ENCODE measurements at places on chromosomes 5 and 9. TPM values are rescaled to one million over a fixed set of nuclear protein-coding genes. Genes with fewer than 3 reads are reported as not detected.

Gene C5orf58
- not detected for total RNA-seq

Gene ACOT12
- not detected for total RNA-seq

Gene BDP1
- 11.1 TPM for total RNA-seq

Gene PCDHGC5
- total RNA-seq, result 0.06 TPM

GRCh38 chr9:121227862-121228261, 26.2 kb upstream of the RAB14 start:
- no peak for DNase-seq

GRCh38 chr9:97109194-97109811, 70.4 kb upstream of the CTSV start:
- peak; percentile 9 for DNase-seq

GRCh38 chr5:52769061-52769460, 18.7 kb upstream of the ITGA1 start:
- no peak for DNase-seq

- DNase-seq, result no peak
Observed at GRCh38 chr5:143676802-143677201, 135.2 kb upstream of the HMHB1 start.

GRCh38 chr9:87677776-87678587, 47.9 kb upstream of the CTSL start:
- no peak for DNase-seq

DNA sequence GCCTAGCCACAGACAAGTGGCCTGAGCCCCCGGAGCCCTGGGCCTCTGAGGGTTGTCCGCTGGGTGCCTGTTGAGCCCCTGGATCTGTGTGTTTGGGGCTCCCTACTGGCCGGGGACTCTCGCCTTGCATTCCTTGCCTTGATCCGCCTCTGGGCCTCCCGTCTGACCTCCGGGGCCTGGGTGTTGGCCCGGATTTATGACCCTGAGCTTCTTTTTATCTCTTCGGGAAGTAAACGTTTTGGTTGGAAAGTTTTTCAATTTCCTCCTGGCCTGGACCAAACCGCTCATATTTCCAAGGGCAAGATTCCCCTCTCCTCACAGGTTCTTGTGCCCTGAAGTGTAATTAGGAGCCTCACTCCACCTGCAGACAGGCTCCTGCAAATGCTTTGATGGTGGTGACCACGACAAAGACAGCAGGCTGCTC, 69.3 kb upstream of the EGFLAM start:
- no peak for DNase-seq

All from H4 (cell line).